ENCODE measurements at places on chromosomes 2 and 18.

DNA sequence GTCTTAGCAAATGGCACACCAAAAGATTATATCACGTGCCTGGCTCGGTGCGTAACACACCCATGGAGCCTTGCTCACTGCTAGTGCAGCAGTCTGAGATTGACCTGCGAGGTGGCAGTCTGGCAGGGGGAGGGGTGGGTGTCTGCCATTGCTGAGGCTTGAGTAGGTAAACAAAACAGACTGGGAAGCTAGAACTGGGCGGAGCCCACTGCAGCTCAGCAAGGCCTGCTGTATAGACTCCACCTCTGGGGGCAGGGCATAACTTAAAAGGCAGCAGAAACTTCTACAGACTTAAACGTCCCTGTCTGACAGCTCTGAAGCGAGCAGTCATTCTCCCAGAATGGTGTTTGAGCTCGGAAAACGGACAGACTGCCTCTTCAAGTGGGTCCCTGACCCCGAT is 55.9 kb upstream of the FSHR start:
- DNase-seq = no peak

DNA sequence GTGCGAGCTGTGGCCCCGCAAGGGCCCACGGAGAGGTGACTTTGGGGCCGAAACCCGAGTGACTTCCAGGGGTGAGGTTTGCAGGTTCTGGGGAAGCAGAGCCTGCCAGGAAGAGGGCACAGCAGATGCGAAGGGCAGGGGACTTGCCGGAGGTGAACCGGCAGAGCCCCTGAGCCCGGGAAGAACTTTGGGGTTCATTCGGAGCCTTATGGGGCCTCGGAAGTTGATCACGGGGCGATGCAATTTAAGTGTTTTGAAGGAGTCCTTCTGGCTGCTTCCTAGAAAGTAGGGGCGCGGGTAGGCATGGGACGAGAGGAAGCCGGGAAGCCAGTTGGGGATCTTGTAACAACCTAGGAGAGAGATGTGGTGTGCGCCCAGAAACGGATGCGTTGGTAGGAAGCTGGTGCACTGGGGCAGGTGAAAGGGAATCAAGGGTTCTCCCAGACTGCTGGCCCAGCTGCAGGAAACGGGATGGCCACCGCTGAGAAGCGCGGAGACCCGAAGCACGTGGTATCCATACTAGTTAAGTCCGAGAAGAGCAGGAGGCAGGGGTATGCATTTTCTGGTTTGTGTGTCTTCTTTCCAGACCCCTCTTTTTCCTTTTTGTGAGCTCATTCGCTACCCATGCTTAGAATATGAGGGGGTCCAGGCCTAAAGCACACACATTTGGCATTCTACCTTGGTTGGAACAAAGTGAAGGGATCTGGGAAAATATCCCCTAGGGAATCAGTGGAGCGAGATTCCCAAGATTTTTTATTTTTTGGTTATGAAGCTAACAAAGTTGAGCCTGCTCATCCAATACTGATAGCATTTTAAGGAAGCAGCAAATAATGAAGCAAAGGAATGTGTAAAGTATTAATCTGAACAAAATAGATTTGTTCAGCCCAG is 758 bp downstream of the SCLY start:
- peak; percentile 21 for DNase-seq

DNA sequence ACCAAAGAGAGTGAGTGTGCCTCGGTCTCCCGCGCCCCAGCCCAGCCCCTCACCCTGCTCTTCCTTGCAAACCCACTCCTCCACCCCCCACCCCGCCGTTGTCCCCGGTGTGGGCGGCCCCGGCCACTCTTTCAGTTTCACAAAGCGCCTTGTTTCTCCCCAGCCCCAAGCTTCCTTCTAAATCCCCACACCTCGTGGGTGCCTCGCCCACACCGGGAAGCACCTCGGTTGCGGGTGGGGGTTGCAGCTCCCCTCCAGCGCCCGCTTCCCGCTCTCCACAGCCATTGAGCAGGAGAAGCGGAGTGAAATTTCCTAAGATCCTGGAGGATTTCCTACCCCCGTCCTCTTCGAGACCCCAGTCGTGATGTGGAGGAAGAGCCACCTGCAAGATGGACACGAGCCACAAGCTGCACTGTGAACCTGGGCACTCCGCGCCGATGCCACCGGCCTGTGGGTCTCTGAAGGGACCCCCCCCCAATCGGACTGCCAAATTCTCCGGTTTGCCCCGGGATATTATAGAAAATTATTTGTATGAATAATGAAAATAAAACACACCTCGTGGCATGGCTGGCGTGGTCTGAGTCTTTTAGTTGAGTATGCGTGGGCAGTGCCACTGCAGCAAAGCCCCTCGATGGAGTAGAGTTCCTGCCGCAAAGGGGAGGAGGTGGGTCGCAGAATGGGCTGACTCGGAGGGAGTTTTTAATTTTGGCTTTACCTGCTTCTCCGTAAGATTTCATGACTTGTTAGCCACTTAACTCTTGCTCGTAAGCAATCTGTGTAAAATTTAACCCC is 848 bp downstream of the TMSB10 start:
- DNase-seq = no peak

DNA sequence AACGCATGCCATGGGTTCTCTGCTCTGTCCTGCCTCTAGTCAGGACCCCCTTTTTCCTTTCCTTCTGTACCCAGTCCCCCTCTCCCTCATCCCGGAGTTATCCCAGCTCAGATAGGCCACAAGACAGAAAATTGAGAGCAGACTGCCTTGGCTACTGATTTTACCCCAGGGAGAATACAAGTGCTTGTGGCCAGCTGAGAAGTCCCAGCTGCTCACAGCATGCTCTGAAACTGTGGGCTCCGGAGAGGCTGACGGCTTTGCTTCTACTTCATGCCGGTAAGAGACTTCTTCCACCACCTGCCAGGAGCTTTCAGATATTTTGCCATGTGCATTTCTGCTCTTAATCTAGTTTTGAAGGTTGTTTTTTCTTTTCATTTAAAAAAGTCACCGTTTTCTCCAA is 20.0 kb upstream of the SIX2 start:
- DNase-seq = no peak

- DNase-seq = no peak
Measured at GRCh38 chr2:215084080-215084479, 54.3 kb downstream of the ABCA12 start.

GRCh38 chr2:26704441-26704977 is 12.0 kb downstream of the KCNK3 start:
- DNase-seq = no peak

GRCh38 chr2:263774-264492 is at the start of gene SH3YL1:
Gene SH3YL1 (minus strand): TSS chr2:264032. CDS start chr2:263984, 48 bp downstream.
- no peak for DNase-seq

DNA sequence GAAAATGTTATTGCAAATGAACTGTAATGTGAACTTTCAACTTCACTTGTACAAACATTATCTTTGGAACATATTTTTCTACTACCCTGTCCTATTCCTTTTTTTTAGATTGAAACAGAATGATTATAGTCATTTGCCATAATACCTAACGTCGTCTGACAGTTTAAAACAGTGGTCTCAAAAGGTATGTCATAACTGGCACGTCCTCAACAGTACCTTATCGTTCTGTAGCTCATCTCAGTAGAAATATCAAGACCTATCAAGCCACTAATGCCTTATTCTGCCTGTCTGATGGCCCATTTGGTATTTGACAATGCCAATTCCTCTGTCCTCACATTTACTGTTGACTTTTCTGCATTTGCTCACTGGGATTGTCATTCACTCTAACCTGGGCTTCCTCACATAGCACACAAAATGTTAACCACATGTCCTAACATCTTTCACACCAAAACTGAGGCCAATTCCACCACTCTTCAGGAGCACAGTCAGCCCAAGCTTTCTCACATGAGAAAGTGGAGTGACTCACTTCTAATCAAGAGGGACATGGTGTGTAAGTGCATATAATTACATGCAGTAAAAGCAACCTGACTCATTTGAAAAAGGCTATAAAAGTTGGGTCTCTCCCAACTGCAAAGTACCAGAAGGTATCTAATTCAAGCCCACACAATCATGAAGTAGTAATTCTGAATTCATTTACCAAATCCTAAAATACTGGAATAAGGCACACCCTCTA is 34.8 kb downstream of the DNER start:
- DNase-seq = no peak

GRCh38 chr2:195639238-195639858 is 17.7 kb upstream of the SLC39A10 start:
- DNase-seq = no peak

- no peak for DNase-seq
Measured at GRCh38 chr2:175575346-175576258, 394.1 kb upstream of the ATP5MC3 start.

DNA sequence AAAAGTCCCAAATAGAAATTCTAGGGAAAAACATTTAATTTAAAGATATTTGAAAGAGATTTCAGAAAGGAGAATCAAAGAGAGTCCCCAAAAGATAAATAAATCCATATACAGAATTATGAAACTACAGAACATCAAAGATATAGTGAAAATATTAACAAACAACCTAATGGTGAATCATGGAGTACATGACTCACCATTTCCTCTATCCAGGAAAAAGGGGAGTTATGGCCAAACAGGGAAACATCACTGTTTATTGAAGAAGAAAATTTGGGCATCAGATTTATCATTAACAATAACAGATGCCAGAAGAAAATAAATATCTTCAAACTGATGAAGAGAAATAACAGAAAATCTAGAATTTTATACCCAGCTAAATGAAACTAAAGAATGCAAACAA is 448.3 kb downstream of the CDH2 start:
- no peak for DNase-seq

DNA sequence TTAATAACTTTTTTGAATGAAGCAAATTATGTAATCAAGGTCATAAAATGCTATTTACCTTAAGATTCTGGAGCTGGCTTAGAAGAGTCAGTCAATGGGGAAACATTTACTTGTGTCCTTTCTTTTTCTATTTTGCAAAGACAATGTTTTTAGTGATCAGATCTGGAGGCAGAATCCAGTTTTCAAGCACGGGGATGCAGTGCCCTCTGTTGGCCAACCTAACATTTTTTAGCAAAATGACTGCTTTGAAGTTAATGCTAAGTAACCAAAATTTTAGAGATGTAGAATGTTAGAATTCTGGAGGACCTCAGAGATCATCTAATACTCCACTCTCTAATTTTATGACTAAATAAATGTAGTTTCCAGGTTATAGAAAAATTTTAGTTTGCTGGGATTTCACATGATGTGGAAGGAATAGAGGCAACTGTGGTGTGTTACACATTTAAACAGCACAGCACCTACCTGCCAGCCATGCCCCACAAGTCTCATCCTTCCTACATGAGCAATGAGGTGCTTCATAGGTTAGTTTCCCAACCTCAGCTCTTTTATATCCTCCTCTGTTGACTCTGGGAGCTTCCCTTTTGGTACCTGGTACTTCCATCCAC is 23.6 kb upstream of the SLC9A4 start:
- no peak for DNase-seq

DNA sequence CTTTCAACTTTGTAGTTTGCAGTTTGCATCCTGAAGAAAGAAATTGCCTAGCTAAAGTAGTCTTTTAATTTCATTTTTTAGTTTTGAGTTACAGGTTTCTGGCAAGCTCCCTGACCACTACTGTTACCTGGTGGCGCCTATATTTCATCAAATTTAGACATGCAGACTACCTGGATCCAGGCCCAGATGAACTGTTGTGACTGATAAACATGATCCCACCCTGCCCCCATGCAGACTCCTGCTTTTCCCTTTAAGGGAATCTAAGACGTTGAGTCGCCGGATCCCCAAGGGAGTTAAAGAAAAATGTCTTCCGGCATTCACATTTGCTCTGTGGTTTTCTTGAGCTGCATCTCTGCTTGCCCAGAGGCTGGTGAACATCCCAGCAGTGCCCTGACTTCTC is 22.2 kb downstream of the METAP1D start:
- no peak for DNase-seq

DNA sequence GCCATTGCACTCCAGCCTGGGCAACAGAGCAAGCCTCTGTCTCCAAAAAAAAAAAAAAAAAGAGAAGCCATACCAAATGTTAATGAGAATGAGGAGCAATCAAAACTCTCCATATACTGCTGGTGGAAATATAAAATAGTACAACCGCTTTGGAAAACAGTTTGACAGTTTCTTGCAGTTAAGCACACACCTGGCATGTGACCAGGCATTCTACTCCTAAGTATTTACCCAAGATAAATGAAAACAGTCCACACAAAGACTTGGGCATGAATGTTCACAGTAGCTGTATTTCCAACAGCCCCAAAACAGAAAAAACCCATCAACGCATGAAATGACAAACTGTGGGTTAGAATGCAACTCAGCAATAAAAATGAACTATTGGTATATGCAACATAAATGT is 76.0 kb upstream of the ST8SIA5 start:
- no peak for DNase-seq

DNA sequence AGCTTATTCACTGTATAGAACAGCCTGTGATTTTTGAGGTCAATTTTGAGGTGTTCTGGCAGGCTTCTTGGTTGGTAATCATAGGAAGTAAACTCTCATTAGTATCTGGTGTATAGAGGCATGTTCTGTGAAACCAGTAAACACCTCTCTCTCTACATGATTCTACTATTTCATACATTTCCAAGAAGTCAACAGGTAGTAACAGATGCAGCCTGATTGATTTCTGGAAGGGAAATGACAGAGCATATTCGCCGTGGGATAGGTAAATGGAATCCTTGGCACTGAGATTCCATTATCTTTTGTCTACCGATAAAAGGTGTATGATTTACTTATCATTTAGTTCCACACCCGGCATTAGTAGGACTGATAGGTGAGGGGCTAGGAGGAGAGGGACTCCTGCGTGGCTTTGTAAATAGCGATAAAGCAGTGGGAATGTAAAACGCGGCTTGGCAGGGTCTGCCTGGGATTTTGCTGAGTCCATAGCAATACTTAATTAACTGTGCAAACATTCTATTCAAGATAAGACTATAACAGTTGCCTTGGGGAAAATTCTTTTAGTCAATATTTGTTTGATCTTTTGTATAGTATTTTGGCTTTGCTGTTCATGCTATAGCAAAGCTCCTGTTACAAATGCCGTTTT is 32.3 kb downstream of the LYPD6B start:
- DNase-seq = no peak

GRCh38 chr2:18441583-18441982 is 118.9 kb downstream of the RDH14 start:
- no peak for DNase-seq

DNA sequence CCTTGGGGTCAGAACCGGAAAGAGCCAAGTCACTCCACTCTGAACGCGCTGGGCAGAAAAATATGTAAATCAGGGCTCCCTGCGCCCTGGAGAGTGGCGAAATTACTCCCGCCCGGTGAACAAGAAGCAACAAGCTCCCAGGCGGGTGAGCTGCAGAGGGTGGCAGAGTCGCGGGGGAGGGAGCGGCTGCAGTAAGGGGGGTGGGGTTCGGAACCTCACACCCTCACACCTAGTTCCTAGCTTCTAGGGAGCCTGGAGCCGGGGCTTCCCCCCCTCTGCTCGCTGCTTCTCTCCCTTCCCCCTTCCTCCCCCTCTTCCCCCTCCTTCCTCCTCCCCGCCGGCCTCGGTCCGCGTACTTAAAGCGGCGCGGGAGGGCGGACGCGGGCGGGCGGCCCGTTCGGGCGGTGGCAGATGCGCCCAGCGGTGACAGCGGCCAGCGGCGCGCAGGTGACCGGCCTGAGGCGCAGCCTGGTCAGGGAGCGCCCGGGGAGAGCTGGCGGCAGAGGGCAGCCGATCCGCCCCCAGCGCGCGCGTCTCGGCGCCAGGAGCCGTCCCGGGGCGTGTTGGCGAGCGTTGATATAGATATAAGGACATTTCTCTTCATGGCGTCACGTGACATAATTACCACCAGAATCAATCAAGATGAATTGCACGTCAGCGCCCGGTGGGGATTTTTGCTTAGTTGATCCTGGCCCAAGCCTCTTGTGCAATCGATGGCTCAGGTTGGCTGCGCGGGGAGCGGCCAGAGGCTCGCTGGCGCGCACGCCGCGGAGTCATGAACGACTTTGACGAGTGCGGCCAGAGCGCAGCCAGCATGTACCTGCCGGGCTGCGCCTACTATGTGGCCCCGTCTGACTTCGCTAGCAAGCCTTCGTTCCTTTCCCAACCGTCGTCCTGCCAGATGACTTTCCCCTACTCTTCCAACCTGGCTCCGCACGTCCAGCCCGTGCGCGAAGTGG is at the start of gene HOXD11:
Gene HOXD11 (plus strand): TSS at position 700 of the 959 bp plus-strand sequence. CDS start 76 bp downstream, at position 776.
- no peak for DNase-seq
